ENCODE measurements at places on chromosomes 16 and 17.

- no peak for DNase-seq
These were observed 4.6 kb downstream of the METTL9 start for GRCh38 chr16:21603928-21604327.

GRCh38 chr16:8887952-8888560 lies 5.9 kb downstream of the LITAFD start:
- no peak for DNase-seq

DNA sequence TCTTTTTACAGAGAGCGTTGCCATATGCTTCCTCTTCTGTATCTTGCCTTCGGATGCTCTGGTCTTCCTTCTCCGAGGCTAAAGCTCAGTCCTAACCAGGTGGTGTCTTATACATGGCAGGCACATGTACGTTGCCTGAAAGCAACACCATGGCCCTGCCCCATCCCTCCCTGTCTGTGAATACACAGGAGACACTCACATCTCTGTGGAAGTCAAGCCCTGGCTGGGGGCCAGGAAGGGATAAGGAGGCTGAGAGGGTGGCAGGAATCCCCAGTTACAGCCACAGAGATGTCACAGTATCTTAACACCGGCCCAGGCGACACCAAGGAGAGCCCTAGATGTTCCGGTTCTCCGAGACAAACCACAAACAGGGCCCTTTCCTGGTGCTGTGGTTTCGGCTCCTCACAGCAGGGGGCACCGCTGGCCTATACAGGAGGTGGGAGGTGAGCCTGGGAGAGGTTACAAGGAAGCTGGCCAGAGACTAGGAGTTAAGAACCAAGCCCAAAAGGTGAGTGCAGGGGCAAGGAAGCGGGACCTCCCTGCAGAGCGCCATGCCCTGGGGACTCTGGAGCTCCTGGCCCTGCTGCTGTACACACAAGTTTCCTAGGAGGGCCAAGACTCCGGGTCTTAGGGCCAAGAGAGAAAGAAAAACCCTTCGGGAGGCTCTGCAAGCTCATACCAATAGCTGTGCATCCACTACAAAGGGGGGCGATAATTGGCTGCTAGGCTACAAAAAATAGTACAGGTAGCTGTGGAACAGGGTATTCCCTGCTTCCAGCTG lies 41.7 kb downstream of the SRL start:
- DNase-seq: no peak

GRCh38 chr16:78592111-78592510 lies 492.7 kb downstream of the WWOX start:
- DNase-seq: no peak

DNA sequence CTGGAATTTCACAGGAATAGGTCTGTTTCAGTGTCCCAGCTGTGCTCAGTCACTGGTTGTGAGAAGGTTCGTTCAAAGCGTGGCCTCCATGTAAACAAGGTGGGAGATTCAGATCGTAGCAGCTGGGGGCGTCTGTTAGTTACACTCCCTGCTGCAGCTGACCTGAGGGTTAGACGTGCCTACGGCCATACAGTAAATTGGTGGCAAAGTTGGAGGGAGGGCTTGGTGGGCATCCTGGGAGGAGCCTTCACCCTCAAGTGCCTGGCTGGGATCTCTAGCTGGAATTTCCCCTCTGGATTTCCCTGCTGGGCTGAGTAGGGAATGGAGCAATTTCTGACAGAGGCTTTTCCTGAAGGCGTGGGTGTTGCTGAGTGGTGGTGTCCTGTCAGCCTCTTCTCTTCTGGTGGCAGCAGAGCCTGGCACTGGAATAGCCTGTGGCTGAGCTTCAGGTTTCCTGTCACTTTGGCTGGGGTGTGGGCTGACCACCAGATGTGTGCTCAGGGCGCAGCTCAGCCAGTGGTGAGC lies 6.4 kb downstream of the FCSK start:
- DNase-seq: no peak

GRCh38 chr17:4717791-4718190 lies 7.4 kb downstream of the ARRB2 start:
- no peak for DNase-seq

GRCh38 chr16:46853713-46854443 lies 22.9 kb upstream of the C16orf87 start:
- DNase-seq: peak; percentile 49

GRCh38 chr16:21205303-21205702 lies 6.1 kb downstream of the ZP2 start:
- no peak for DNase-seq

DNA sequence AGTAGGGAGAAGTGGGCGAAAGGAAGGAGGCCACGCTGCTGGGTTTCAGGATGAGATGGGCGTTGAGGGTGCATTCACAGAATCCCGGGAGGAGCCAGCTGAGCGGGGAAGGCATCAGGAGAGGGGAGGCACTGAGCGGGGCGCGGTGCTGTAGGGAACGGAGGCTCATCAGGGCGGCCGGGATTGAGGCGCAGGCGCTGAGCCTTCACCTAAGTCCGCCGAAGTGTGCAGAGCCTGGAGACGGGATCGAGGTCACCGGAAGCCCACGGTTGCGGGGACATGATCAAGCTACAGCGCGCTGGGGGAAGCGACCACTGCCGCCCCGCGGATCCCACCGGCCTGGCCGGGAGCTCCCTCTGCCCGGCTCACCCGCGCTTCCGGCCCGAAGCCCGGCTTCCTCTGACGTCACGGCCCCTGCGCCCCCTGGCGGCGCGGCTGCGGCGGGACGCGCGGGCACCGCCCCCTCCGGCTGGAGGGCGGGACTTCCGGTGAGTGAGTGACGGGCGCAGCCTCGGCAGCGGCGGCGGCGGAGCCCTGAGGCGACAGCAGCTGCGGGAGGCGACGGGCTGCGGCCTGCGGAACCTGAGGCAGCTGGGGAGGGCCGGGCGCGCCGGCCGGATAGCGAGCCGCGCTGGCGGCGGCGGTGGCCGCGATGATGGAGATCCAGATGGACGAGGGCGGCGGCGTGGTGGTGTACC lies at the start of gene MAPK8IP3:
Gene MAPK8IP3 (plus strand): TSS at position 508 of the 698 bp plus-strand sequence. CDS start 145 bp downstream, at position 653.
- peak; percentile 87 for DNase-seq

DNA sequence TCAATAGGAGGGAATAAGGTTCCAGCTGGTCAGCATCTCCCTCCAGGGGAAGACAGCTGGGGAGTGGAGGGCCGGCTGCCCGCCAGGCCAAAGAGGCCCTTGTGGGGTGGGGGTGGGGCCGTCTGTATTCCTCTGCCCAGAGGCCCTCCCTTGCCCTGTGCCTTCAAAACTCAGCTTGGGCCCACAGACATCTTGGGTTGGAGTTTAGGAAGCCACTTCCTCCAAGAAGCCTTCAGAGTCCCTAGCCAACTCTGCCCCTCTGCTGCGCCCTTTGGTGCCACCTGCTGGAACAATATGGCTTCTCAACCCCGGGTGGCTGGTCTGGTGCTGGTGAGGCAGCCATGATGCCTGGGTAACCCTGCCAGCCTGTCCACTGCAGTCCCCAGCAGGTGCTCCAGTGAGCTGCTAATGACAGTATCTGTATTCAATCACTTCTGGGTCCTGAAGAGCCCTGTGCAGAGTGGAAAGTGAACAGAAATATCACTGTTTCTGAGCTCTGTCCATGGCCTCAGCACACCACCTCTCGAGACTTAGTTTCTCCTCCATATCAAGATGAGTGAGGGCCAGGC lies 16.7 kb downstream of the HSD11B2 start:
- peak; percentile 61 for DNase-seq

- no peak for DNase-seq
These were observed 15.6 kb upstream of the FOXF1 start for GRCh38 chr16:86494565-86495356.

GRCh38 chr17:67244431-67245072 lies 444 bp downstream of the HELZ start:
- DNase-seq: no peak

DNA sequence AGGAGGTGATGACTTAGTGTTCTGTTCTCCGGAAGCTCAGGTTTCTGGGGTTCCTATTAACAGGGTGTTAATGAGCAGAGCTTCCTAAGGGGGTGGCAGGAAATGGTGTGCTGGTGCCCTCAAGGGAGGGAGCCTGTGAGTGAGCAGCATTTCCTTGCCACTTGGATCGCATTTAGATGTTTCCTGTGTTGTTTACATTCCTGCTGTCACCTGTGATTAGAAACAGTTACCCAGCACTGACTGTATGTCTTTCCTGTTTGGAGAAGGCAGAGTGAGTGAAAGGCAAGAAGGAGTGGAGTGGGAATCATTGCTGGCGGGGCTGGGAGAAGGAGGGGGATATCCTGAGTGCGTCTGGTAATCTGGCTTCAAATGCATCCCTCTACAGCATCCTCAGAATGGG lies 214.6 kb downstream of the CCDC182 start:
- no peak for DNase-seq

- DNase-seq: no peak
These were observed 13.2 kb downstream of the CLUAP1 start for GRCh38 chr16:3513892-3514583.

DNA sequence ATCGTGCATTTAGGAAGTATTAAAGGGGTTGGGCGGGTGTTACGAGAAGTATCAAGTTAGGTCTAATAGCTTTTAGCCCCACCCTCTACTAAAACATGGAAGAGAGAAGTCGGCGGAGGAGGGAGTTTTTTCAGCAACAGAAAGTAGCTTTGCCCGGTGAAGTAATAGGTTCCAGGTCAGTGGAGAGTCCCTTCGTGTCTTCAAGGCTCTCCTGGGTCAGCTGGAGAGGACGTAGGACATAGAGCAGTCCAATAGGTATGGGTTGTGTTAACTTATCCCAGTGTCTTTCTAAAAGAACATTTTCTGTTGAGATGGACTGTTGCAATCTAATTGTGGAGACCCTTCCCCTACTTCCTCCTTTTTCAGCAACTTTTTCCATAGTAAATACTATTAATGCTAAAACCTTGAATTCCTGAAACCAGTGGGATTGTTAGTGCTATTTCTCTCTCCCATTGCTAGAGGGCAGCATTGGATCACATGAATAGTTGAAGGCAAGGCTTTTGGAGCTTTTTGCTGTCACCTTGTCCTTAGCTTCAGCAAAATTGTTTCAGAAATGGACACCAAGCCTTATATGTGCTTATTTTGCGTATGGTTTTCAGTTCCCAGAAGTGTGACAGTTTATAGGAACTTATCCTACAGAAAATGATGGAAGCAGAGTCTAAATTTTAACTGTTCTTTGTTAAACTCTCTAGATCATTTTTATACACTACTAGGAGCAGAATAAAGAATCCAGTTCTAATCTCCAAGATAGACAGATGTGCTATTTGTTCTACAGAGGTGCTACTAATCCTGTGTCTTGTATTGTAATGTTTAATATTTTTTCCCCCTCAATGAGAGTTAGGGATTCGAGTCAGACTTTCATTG lies 38.4 kb downstream of the UTP18 start:
- no peak for DNase-seq

GRCh38 chr16:69182730-69183416 lies 4.1 kb upstream of the SNTB2 start:
- DNase-seq: no peak

GRCh38 chr16:24328835-24329452 lies 72.8 kb downstream of the CACNG3 start:
- no peak for DNase-seq

- no peak for DNase-seq
These were observed 591 bp downstream of the NPW start for GRCh38 chr16:2019921-2020831.

DNA sequence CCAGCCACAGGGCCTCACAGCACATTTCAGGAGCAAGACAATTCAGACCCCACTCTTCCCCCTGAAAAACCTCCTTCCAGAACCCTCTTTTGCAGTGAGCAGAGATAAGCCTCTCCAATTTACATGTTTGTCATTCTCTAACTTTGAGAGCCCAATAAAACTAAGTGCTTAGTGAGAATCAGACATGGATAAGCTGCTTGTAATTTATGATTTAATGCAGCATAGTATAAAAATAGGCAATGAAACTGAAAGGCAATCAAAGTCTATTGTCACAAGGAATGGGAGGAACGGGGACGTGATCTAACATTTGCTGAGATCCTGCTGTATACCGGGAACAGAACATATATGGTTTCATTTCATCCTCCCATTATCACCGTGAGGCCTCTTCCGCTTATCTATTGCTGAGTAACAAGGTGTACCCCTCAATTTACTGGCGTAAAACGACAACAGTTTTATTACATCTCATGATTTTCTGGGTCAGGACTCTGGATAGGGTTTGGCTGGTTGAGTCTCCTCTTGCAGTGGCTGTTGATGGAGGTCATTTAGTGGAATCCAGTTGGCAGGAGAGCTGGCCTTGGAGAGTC lies 597.4 kb downstream of the MAF start:
- no peak for DNase-seq

DNA sequence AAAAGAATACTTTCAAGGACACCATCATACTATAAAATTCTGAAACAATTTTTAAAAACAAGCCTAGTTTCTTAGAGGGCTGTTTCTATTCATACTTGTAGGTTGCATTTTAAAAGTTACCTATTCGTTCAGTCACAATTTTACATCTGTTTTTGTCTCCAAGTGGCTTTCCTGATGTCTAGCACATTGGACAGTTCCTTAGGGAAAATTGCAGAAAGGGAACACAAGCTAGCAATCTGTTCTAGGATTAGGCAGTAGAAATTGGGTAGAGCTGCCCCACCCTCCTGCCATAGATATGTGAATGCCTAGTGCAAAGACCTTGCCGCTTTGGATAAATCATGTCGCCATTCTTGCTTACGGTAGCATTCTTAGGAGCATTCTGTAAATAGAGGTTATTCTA lies 358.9 kb downstream of the RBFOX1 start:
- no peak for DNase-seq

DNA sequence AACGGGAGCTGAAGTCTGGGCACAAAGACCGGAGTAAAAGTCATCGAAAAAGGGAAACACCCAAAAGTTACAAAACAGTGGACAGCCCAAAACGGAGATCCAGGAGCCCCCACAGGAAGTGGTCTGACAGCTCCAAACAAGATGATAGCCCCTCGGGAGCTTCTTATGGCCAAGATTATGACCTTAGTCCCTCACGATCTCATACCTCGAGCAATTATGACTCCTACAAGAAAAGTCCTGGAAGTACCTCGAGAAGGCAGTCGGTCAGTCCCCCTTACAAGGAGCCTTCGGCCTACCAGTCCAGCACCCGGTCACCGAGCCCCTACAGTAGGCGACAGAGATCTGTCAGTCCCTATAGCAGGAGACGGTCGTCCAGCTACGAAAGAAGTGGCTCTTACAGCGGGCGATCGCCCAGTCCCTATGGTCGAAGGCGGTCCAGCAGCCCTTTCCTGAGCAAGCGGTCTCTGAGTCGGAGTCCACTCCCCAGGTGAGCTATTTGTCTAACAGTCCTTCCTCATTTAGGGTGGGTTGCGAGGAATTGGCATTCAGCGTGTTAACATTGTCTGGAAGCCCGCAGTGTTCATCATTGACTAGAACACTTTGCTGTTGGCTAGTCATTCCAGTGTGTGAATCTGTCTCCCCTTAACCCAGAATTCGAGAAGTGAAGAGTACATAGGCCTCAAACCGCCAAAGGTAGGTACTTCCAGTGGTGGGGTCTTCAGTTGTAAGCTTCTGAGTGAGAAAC lies 1.5 kb downstream of the CDK12 start:
- no peak for DNase-seq

- no peak for DNase-seq
These were observed 900 bp downstream of the HAP1 start for GRCh38 chr17:41733348-41734138.

DNA sequence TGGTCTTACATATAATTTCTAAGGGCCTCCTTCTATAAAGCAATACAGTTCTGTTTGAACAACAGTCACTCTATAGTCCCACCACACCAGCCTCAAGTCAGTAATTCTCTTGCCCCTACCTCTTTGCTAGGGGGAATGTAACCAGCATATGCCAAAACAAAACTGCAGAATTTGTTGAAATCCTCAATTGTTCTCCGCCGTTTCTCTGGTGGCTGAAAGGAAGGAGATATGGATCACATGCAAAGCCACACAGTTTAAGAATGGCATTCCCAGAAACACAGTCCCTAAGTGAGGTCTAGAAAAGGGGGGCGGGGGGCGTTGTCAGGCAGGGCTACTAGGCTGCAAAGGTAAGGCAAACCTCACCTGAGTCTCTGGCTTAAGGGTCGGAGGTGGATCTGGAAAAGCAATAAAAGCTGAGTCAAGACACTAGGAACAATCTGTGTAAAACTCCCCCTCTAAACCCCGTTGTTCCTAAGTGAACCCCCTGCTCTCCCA lies 1.9 kb downstream of the PHF23 start:
- no peak for DNase-seq

Measured in stimulated activated CD8-positive, alpha-beta memory T cell treated with anti-CD3 and anti-CD28 coated beads, Interleukin-4, amount 100 ng/mL, for 24 hours (primary cell).